Activated T-helper 9 cell treated with anti-CD3 and anti-CD28 coated beads, Interleukin-2, amount 50 U/mL, for 16 hours (primary cell): ENCODE measurements at places on chromosomes 7 and 10.

- DNase-seq, result peak; percentile 41
Observed at GRCh38 chr7:149662591-149663095, 110.7 kb downstream of the ZNF467 start.

DNA sequence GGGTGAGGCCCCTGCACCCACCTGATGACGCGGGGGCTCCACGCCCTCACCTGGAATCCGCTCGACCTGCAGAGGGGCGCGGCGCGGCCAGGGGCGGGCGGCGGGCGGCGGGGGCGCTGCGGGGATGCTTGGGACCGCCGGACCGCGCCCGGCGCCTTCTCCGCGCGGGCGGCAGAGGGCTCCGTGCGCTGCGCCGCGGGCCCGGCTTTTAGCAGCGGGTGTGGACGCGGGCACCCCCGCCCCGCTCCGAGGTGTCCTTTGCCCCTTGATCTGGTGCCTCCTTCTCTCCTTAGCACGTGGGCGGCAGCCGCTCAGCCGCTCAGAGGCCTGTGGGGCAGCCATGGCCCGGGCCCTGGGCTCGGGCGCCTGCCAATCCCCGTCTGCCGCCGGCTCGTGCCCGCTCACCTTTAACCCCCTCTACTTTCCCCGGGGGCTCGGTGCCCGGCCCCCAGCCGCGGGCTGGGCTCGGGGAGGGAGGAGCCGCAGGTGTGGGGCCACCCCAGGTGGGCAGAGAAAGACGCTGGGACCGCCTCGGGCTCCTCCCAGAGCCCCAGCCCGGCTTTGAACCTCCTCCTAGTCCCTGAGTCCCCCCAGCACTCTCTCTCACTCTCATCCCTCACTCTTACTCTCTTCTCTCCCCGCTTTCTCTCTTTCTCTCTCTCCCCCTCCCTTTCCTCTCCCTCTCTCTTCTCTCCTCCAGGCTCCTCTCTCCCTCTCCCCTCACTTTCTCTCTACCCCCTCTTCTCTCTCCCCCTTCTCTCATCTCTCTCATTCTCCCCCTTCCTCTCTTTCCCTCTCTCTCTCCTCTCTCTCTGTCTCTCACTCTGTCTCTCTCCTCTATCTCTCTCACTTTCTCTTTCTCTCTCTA is 19.7 kb upstream of the VPS37D start:
- DNase-seq, result peak; percentile 15

GRCh38 chr10:126904818-126905701 is at the start of gene DOCK1:
TSS of gene DOCK1 (plus strand) at chr10:126905428. CDS start at chr10:126905518, 90 bp downstream.
- DNase-seq, result no peak

- no peak for DNase-seq
Observed at GRCh38 chr7:45589061-45589460, 14.9 kb downstream of the ADCY1 start.

DNA sequence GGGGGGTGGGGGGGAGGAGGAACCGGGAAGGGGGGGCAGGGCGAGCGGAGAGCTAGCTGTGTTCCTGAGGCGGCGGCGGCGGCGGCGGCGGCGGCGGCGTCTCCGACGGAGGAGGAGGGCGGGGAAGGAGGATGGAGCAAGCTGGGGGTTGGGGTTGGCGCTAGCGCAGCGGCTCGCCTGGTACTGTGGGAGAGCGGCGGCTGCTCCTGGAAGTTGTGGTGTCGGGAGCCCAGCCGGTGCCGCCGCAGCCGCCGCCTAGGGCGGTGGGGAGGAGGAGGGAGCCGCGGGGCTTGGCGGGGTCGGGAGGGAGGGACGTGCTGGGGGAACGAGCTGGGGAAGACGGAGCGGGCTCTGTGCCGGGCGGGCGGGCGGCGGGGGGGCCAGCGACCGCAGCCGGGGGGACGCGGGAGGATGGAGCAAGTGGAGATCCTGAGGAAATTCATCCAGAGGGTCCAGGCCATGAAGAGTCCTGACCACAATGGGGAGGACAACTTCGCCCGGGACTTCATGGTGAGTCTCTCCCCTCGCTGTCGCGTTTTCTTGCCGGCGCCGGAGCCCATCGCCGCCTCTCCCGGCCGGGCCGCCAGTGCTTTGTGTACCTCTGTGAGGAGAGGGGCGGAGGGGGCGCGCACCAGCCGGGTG is at the start of gene PTPN12:
PTPN12 (plus strand) TSS at position 160 of the 642 bp plus-strand sequence; CDS start at position 412, 252 bp downstream.
- no peak for DNase-seq

GRCh38 chr7:28812616-28813015 is 145.5 kb downstream of the TRIL start:
- no peak for DNase-seq

- no peak for DNase-seq
Observed at GRCh38 chr10:126917375-126917774, 12.1 kb downstream of the DOCK1 start.

DNA sequence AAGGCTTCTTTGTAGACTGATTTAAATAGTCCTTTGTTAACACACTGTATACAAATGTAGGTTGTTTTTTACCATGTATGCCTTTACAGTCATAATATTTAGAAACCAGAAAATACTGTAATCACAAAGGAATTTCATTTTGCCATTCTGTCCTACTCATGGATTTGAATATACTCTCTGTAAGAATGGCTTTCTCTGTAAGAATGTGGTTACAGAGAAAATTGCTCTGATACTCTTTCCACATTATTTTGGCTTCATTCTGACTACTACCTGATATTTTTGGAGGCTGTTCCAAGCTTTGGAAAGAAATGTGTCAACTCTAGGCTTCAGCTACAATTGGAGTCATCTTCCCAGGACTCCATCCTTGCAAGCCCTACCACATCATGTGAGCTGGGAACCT is 23.5 kb downstream of the CH25H start:
- DNase-seq, result no peak

GRCh38 chr10:95319239-95319638 is 28.4 kb upstream of the PDLIM1 start:
- DNase-seq, result no peak

GRCh38 chr10:132846631-132847415 is 60.9 kb upstream of the NKX6-2 start:
- no peak for DNase-seq

- no peak for DNase-seq
Observed at GRCh38 chr10:6071181-6072175, 9.3 kb upstream of the IL2RA start.

- DNase-seq, result no peak
Observed at GRCh38 chr7:55335151-55335550, 30.0 kb upstream of the LANCL2 start.

GRCh38 chr10:14180911-14181566 is 149.7 kb downstream of the FRMD4A start:
- DNase-seq, result no peak

DNA sequence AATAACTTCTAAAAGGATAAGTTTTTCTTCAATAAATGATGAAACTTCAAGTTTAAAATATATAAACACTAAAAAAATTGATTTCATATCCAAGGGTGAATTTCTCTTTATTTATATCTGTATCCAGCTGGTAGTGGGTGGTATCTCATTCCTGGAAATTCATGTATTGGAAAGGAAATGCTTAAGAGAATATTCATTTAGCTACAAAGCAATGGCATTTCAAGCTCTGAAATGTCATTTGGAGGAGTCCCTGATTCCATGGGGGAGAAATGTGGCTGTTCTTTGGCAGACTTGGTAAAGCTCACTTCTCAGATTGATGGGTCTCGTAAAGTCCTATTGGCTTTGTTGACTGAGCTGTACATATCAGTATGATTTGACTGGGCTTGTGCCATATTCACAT is 156.3 kb upstream of the TEX47 start:
- no peak for DNase-seq

DNA sequence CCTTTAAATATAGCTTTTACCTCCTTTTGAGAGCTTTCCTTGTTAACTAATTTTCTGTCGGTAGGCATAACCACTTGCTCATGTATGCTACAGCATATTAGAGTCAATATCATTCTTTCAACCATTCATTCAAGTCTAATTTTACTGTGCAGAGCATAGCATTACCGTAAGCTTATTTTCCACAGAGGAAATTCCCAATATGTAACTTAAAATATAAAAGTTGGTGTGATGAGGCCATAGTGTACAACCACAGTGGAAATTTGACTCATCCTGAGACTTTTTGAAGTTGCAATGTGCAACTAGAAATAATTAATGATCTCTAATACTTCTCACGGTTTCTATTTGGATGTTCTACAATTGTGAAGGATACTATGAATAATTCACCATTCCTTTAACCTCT is 80.6 kb upstream of the KLF6 start:
- no peak for DNase-seq

GRCh38 chr10:60916025-60916424 is 28.0 kb downstream of the RHOBTB1 start:
- DNase-seq, result no peak

DNA sequence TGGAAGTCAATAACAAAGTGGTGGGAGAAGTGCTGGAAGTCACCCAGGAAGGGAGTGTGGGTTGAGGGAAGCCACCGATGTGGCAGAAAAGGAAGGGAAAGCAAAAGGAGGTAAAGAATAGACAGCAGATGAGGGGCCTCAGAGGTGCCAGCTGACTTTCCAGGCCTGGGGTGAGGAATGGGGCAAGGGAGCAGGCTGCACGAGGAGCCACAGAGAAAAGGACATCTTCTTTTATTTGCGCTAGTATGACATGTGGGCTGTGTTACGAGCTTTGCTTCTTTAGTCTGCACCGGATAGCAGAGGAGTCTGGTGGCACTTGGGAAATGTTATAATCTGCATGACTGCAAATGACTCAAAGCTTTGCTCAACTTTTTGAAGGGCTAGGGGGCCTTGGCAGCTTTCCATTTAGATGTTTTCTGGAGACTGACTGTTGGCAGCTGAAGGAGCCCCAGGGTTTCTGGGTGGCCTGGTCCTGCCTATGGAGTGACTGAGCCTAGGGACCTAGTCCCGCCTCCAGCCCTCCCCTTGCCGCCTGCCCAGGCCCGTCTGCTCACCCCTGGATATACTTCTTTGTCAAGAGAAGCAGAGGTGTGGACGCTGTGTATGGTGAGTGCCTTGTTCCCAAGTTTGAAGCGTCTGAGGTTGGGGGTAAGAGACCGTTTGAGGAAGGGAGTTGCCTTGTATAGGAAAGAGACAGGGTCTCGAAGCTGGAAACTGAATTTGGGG is 5.1 kb downstream of the PRXL2A start:
- no peak for DNase-seq

GRCh38 chr7:141511316-141511675 is 39.9 kb upstream of the AGK start:
- DNase-seq, result no peak
